ENCODE measurements at places on chromosomes 1 and 21.
A peak's percentile ranks its signal among the peaks of the same experiment; 100 is the strongest.

- no peak for DNase-seq
Observed at GRCh38 chr1:89008511-89008910, 14.2 kb downstream of the GBP3 start.

DNA sequence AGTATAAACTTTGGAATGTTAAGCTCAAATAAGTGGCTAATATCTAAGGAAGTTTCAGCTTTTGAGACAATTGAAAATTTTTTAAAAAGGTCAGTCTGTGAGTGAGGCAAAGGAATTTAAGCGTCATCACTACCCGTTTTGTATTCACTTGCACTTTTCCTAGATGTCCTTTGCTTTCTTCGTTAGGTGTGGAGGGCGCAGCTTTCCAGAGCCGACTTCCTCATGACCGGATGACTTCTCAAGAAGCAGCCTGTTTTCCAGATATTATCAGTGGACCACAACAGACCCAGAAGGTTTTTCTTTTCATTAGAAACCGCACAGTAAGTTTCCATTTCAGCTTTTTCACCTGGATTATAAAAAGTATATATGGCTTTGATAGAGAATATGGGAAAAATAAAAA, 30.9 kb downstream of the KDM1A start:
- no peak for DNase-seq

GRCh38 chr1:154548028-154548427, 10.4 kb downstream of the UBE2Q1 start:
- no peak for DNase-seq

- DNase-seq: no peak
Observed at GRCh38 chr1:233140499-233140898, 155.0 kb downstream of the PCNX2 start.

DNA sequence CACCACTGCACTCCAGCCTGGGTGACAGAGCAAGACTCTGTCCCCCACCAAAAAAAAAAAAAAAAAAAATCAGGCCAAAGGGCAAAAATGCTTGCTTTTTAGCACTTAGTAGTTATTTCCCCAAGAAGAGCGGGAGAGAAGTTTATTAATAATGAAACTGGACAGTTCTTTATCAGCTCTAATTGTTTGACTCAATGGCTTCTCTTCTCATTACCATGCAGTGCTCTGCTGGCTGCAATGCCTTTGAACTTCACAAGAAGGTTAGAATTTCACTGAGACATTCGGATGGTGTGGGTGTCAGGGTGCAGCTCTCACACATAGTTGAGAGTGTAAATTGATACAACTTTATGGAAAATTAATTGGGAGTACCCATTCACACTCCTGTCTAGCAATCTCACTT, 63.7 kb downstream of the EDARADD start:
- peak; percentile 10 for DNase-seq
